MM.1S (cell line): ENCODE measurements at places on chromosomes 7 and 10.

GRCh38 chr10:44859546-44860285 is 51.4 kb upstream of the TMEM72 start:
- no peak for DNase-seq

- no peak for DNase-seq
These were observed 23.4 kb downstream of the MAD1L1 start for GRCh38 chr7:2209146-2209960.

DNA sequence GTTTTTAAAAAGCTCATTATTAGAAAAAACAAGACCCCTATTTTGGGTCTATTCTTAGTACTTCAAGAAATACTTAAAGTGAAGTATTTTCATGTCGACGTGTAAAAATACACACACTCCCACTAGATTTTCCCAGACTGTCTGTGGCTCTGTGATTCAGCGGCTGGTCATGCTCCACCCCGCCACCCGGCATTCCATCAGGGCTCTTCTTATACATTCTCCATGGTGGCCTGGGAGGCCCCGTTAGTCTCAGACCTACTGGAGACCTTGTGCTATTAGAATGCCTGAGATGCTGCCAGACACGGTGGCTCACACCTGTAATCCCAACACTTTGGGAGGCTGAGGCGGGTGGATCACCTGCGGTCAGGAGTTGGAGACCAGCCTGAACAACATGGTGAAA is 13.1 kb downstream of the TECPR1 start:
- no peak for DNase-seq

DNA sequence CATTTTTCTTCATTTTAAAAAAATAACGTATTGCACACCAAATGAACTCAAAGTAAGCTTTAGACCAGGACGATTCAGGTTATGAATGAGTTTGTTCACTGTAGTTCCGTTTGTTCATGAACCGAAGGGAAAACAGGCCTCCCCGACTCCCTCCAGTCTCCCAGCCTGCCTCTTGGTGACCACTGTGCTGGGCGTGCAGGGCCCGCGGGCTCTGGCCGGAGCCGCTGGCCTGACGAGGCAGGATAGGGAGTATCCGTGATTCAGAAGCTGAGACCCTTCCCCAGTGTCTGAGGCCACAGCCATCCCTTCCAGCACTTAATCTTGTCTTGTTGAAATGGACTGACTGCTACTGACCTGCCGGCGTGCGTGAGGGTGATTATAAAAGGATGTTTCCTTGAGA is 30.8 kb upstream of the SH2B2 start:
- DNase-seq: no peak
